ENCODE measurements at places on chromosomes 1 and 21. TPM values are rescaled to one million over a fixed set of nuclear protein-coding genes. Genes with fewer than 3 reads are reported as not detected.

Gene B3GALT5
- 0.03 TPM for total RNA-seq

Gene SIKE1
- 26.0 TPM for total RNA-seq

Gene TEX38
- total RNA-seq, result 0.22 TPM

Gene NPHS2
- total RNA-seq, result not detected

Gene ZC3H11A
- 50.1 TPM for total RNA-seq

Gene STYXL2
- total RNA-seq, result 177 TPM

Gene GJC2
- 1.0 TPM for total RNA-seq

Gene S100B
- 2.8 TPM for total RNA-seq

Gene WLS
- 113 TPM for total RNA-seq

Gene UBE2U
- 0.85 TPM for total RNA-seq

Gene FCAMR
- not detected for total RNA-seq

Gene PLPP3
- total RNA-seq, result 101 TPM

Gene ANKRD65
- 1.7 TPM for total RNA-seq

Gene KRTAP19-1
- not detected for total RNA-seq

Gene CD1C
- 0.41 TPM for total RNA-seq

Gene KCNT2
- total RNA-seq, result 0.60 TPM

Gene CYP4Z1
- total RNA-seq, result 0.71 TPM

GRCh38 chr1:1069056-1069710, 4.9 kb downstream of the RNF223 start:
- peak; percentile 52 for DNase-seq

DNA sequence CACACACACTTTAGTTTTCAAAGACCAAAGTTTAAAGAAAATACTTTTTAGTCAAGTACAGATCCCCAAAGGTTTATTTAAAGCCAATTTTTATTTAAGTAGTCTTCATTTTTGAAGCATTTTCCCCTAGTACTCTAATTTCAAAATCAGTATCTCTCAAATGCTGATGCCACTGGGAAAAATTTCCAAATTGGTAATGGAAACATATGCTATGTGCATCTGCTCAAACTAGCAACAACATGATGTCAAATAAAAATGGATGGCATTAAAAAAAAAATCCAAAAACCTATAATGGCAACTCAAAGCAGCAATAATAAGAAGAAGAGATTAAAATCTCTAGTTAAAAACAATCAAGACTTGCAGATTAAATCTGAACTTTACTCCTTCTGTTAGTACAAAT, 58.6 kb downstream of the ZNHIT6 start:
- DNase-seq, result no peak

- no peak for DNase-seq
Measured at GRCh38 chr21:36769051-36769839, 70.3 kb downstream of the SIM2 start.

DNA sequence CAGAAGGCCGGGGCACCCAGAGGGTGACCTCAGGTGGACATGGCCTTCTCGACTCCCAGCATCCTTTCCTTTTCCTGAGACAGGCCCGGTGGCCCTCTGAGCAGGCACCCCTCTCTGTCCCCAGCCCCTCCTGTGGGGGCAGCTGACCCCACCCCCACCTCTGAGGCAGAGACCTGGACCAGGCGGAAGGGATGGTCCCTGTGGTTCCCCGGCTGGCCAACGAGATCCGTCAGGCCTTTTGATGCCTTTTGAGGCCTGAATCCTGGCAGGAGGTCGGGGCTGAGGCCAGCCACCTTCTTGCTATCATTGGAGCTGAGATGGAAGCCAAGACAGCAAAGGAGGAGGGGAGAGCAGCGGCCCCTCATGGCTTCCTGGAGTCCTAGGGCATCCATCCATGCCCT, 50.2 kb upstream of the ACTRT2 start:
- no peak for DNase-seq

DNA sequence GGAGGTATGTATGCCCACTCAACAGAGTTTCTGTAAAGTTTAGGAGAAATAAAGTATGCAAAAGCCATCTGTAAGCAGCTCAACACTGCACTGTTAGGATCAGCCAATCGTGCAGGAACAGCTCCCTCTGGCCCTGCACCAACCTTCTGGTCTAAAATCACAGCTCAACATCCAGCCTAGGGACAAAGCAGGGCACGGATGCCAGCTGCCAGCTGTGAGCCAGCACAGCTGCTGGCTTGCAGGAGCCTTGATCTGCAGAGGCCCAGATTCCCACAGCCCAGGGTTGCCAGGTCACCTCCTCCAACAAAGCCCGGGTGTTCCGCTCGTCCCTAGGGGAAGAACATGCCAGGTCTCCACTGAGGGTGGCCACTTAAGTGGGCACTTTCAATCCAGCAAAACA, 8.6 kb downstream of the ACOT7 start:
- DNase-seq, result peak; percentile 38

GRCh38 chr1:226063224-226063976, 884 bp downstream of the H3-3A start:
- DNase-seq, result peak; percentile 43

GRCh38 chr1:17460219-17460618, 20.7 kb upstream of the RCC2 start:
- DNase-seq, result no peak

DNA sequence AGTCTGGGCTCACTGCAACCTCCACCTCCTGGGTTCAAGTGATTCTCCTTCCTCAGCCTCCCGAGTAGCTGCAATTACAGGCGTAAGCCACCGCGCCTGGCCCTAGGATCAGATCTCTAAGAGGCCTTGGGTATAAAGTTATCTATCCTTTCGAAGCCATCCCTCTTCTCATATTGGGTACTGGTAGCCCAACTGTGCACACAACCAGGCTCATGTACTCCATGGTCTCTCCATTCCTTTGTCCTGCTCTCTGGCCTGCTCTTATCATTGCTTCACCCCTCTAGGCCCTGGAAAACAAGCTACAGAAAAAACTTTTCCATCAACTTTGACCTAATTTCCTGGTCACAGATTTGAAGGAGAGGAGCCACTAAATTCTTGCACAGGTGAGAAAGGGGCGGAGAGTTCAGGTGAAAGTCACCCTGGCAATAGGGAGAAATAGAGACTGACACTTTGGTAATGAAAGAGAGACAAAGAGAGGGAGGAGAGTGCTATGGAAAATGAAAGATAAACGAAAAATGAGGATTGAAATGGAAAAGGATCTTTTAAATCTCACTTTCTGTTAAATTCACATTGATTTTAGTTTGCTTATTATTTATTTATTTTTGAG, 6.0 kb downstream of the TXNIP start:
- DNase-seq, result no peak

DNA sequence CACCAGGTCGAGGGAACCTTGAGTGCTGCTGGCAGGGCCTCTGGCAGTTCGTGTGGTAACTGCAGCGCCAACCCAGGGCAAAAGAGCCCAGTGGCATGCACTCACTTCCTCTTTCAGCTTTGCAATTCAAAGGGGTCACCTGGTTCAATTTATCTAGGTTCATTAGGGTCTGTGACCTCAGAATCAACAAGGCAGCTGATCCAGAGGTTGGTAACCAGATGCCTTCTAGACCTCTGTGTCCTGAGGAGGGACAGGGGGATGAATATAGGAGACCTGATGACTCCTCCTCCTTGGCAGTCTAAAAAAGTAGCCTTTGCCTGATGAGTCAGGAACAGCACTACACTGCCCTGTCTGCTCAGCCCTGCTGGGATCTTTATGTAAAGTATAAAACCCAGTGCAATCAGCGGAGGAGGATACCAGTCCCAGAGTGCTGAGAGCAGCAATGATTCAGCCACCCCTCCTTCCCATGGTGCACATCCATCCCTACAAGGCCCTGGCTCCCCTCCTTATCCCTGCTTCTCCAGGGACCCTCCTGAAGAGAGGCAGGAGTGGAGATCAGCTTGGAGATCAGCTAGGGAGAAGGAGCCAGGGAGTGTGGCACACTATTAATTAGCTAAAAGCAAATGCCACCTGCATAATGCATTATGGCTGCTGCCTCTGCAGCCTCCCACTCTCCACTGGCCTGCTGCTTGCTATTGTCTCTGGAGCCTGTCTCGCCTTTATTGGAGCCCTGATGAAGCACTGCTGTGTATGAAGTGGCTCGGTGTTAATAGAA, 11.2 kb upstream of the FMOD start:
- no peak for DNase-seq

DNA sequence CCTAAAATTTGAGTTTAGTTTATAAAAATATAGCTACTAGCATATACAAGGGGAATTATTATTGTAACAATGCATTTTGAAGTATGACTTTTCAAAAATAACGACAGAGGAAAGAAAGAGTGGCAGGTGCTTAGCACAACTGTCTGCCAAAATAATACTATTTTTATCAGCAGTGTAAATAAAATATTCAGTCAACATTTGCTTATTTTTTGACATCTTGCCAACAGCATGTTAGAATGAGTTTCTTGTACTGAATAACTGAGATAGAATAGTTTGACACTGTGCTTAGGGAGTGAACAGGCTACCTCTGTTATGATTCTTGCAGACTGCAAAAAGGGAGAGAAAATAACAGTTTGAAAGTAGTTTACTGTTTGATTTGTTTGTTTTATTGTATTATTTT, 909.8 kb downstream of the BRINP3 start:
- no peak for DNase-seq

DNA sequence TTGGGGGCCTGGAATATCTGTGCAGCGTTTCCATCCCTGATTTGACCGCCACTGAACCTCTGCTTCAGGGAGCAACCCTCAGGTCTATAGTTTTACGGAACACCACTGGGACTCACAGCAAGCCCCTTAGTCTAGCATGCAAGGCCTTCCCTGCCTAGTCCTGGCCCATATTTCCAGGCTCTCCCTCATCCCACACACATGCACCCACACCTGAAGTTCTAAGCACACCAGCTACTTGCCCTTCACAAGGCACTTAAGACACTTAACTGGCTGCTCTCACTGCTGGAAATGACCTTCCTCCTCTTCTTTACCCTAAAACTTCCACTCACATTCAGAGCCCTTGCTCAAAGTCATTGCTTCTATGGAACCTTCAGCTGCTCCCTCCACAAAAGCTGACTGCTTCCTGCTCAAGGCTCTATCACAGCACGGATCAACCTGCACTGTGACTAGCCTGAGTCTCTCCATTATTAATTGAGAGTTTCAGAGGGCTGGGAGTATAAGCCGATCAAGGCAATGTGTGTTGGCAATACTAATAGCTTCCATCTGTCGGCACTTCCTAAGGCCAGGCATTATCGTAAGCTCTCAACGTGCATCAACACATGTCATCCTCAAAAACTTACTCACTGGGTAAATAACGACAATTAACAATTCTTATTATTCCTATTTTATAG, 84.3 kb downstream of the RRAGC start:
- no peak for DNase-seq

GRCh38 chr1:3779912-3780416, 7.4 kb downstream of the SMIM1 start:
- DNase-seq, result no peak

DNA sequence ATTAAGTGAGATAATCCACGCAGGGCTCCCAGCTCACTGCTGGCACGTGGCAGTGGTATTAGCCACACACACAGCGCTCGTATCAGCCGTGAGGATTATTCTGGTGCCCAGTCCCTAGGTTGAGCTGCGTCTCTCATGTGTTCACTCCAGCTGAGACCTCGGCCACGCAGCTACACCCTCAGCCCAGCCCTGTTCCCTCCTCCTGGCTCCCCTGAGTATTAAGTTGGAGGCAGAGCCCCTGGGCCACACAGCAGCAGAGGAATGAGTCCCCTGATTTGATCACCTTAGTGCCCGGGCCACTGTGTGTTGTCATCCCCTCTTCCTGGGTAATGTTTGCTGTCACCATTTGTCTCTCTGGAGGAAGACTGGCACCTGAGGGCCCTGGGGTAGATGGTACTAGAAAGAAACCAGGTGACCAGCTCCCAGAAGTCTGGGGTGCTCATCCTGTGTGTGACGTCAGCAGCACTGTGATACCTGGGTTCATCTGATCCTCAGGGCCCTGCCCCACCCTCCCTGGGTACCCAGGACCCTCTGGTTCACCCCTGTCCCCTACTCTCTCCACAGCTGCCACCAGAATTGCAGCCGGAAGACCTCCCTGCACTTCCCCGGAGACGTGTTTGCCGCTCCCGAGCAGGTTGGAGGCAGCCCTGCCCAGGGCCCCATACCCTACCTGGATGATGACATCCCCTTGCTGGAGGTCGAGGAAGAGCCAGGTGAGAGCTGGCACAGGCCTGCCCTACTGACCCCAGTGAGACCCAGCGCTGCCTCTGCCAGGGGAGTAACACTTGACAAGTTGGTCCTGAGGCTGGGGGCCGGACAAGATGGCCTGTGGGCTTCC, 40.1 kb downstream of the DISP3 start:
- no peak for DNase-seq

- no peak for DNase-seq
Measured at GRCh38 chr21:28144089-28144488, 848.6 kb downstream of the LTN1 start.

GRCh38 chr1:184383772-184384323, 3.0 kb upstream of the C1orf21 start:
- no peak for DNase-seq

DNA sequence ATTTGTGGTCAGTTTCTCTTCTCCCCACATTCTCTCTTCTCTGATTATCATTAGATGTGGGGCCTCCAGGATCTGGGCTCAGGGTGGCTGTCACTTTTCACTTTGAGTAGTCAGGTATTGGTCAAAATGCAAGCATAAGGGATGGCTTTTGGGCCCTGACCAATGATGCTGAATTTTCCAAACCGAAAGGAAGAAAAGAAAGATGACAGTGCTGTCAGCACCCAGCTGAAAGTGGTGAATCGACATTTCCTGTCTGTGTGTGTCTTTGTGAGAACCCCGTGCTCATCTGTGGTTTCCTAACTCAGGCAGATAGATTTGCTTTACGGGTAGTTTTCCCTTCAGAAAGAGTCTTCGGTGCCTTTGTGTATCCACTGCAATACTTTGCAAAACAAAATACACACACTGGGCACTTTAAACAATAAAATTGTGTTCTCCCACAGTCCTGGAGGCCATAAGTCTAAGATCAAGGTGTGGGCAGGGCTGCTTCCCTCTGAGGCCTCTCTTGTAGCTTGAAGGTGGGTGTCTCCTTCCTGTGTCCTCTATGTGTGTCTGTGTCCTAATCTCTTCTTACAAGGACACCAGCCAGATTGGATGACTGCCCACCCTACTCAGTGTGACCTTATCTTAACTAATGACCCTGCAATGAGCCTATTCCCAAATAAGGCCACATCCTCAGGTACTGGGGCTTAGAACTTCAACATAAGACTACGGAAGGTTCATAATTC, 274.8 kb upstream of the AJAP1 start:
- DNase-seq, result no peak

- no peak for DNase-seq
Measured at GRCh38 chr1:187384504-187384903, 555.8 kb downstream of the PLA2G4A start.

GRCh38 chr1:997993-998744, 1.7 kb downstream of the HES4 start:
- no peak for DNase-seq
